ENCODE measurements at places on chromosomes 3 and 15.

- no peak for DNase-seq
These were observed 10.7 kb upstream of the CYP11A1 start for GRCh38 chr15:74377831-74378766.

- DNase-seq = no peak
These were observed 109.5 kb upstream of the PLXNA1 start for GRCh38 chr3:126873416-126873815.

- DNase-seq = no peak
These were observed 84.5 kb downstream of the TRAK1 start for GRCh38 chr3:42175386-42176240.

- no peak for DNase-seq
These were observed 82.0 kb upstream of the WNT5A start for GRCh38 chr3:55569033-55569599.

DNA sequence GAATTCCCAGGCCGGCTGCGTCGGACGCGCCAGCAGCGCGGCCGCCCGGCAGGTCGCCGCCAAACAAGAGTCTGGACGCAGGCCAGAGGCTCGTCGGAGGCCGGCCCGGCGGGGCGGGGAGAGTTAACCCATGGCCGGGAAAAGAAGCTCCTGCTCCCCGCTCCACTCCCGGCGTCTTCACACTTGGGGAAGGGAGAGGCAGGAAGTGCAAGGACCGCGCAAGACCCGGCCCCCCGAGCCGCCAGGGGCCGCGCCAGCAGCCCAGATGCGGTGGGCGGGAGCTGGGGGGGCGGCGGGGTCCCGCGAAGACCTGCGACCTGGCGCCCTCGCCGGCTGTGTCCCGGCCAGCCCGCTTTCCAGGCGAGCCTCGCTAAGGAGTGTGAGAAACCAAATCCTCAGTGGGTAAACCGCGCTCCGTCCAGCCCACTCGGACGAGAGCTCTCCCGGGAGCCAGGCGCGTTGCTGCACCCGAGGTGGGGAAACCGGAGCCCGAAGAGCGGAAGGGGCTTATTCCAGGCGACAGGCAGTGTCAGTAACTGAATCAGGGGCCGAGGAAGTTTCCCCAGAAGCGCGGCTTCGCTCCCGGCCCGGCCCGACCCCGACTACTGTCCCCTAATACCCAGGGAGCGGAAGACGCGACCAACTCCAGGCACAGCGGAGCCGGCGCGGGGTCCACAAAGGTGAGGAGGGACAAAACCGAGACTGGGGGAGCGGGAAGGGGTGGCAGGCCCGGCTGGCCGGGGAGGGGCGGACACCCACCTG lies 721 bp downstream of the ADAMTS7 start:
- DNase-seq = peak; percentile 68

DNA sequence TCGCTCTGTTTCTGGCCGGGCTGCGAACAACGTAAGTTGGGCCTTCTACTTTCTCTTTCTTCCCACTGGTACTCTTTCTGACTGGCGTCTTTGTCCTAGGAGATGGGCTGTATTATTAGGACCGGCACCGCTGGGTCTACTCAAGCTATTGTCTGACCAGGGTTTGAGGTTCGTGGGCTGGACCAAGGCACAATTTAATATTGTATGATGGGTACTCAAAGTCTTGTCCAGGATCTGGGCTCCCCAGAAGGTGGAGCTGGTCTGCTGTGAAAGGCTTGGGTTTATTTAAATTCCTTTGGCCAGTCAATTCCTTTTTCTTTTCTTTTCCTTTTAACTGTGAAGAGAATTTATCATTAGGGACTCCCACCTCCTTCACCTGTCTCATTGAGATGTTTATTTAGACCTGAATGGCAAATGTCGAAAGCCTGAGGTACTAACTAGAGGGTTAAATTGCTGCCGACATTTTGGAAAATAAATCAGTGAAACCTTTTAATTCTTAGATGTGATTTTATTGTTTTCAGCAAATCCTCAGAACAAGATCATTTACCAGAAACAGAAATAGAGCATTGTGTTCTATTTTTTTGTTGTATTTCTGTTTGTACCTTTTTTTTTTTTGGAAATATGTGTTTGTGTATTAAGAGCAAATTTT lies 410 bp downstream of the LRRC49 start:
- DNase-seq = no peak

DNA sequence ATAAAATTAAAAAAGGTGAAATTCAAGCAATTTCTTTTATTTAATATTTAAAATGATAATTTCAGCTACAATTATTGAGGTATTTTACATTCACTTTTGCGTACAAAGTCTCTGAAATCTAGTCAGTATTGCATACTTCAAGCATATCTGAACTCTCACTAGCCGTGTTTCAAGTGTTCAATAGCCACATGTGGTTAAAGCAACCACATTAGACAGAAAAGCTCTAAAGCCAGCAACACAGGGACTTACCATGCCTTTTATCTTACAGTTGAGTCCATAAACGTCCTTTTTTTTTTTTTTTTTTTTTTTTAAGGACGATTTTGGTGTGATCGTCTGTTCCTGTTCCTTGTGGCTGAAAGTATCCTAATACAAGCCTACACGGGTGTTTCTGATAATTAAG lies 257.0 kb upstream of the RGMA start:
- no peak for DNase-seq

- DNase-seq = no peak
These were observed 25.4 kb downstream of the SYNM start for GRCh38 chr15:99130314-99130713.

DNA sequence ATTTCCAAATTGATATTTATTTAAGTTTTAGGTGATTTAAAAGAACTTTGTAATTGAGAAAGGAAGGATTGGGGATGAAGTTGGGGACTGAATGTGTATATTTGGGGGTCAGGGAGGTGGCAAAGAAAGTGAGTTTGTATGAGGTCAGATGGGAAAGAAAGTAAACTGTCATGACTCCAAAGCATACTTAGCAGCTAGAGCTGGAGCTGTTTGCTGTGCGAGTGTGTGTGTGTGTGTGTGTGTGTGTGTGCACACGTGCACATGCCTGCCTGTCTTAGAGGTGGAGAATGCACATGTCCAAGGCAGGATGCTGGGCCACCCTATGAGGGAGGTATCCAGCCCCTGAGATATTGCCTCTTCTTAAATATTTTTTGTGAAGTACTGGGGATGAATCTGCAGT lies 21.0 kb downstream of the BOC start:
- DNase-seq = no peak
